Left lung (tissue), 14 donors: ENCODE measurements at places on chromosomes 3 and 15. TPM values are rescaled to one million over a fixed set of nuclear protein-coding genes. Genes with fewer than 3 reads are reported as not detected.

DNA sequence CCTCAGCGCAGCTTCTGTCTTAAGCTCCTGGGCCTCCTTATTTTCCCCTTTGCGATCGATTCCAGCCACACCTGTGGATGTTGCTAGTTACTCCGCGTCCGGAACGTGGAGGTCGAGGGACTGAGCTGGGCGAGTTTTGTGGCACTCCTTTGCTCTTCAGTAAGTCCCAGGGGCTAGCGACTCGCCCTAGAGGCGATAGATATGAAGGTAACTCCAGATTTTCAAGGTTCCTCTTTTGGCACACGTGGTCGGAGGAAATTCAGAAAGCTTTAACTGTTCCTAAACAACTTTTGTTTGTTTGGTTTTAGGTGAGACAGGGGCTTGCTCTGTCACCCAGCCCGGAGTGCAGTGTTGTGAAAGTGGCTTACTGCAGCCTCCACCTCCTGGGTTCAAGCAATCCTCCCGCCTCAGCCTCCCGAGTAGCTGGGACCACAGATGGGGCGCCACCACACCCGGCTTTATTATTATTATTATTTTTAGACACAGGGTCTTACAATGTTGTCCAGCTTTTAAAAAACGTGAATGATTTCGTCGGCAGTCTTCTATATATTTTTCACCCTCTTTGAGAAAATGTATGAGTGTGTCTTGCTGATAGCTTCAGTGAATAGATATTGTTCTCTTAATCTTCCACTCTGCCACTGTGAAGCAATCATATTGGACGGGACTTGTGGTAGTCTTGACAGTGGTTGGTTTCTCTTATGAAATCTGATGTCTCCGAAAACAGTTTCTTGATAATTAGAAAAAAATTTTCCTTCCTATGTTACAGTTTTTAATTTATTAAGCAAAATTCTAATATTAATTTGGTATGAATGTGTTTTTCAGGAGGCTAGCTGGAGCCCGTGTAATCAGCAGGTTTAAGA is 785 bp downstream of the MFSD1 start:
- DNase-seq: peak; percentile 65

The MAGI1 gene
- 28.4 TPM for polyA plus RNA-seq

The RBPMS2 gene
- 7.0 TPM for polyA plus RNA-seq

- no peak for DNase-seq
These were observed 666.8 kb upstream of the ARPP21 start for GRCh38 chr3:34972481-34972880.

- no peak for DNase-seq
These were observed 10.3 kb upstream of the GPR160 start for GRCh38 chr3:170027233-170028102.

GRCh38 chr15:58249646-58250312 is 111.6 kb downstream of the AQP9 start:
- DNase-seq: no peak

DNA sequence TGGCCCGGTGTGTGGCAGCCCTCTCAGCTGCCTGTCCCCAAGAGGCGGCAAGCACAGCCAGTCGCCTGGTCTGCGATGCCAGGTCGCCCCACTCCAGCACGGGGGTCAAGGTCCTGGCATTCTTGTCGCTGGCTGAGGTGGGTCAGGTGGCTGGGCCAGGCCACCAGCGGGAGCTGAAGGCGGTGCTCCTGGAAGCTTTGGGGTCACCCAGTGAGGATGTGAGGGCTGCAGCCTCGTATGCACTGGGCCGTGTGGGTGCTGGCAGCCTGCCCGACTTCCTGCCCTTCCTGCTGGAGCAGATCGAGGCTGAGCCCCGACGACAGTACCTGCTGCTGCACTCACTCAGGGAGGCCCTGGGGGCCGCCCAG is 20.8 kb downstream of the CAND2 start:
- no peak for DNase-seq

- no peak for DNase-seq
These were observed 14.6 kb upstream of the OR5K2 start for GRCh38 chr3:98482717-98483482.

The CLDN18 gene
- 74.9 TPM for polyA plus RNA-seq

GRCh38 chr3:143348486-143349327 is 229.1 kb downstream of the CHST2 start:
- no peak for DNase-seq

The SPTSSB gene
- 16.4 TPM for polyA plus RNA-seq

- DNase-seq: no peak
These were observed 95.7 kb downstream of the SAMMSON start for GRCh38 chr3:70095260-70095659.

GRCh38 chr3:6807967-6808588 is 52.8 kb upstream of the GRM7 start:
- no peak for DNase-seq

DNA sequence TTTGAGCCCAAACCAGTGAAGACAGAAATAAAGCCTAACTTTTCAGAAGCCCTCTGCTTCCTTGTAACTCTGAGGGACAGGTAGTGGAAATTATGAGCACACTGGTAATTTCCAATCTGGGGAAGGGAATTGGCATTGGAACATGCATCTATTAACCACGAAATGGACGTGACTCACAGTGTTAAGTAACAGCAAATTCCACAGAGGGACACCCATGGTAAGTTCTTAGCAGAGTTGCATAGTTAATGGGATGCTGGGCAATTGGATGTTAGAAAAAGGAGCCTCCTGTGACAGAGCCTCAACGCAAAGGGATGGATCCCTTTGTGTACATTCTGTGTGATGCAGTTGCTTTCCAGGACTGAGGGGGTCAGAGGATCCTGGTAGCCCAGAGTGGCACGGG is 168.6 kb downstream of the SEMA6D start:
- DNase-seq: no peak

DNA sequence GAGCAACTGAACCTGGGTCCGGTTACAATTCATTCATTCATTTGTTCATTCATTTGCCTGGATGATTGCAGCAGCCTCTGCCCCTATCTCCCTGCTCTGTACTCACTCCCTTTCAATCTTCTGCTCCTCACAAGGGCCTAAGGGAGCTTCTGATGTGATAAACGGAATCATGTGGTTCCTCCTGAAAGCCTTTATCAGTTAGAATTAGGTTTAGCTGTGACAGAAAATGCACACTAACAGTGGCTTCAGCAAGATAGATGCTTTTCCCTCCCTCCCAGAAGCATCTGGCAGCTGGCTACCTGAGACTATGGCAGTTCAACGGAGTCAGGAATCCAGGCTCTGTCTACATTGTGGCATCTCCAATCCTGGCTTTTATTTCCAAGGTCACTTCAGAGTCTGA is 196.0 kb downstream of the ADAMTS9 start:
- no peak for DNase-seq
